ENCODE measurements at places on chromosomes 3 and 15.

DNA sequence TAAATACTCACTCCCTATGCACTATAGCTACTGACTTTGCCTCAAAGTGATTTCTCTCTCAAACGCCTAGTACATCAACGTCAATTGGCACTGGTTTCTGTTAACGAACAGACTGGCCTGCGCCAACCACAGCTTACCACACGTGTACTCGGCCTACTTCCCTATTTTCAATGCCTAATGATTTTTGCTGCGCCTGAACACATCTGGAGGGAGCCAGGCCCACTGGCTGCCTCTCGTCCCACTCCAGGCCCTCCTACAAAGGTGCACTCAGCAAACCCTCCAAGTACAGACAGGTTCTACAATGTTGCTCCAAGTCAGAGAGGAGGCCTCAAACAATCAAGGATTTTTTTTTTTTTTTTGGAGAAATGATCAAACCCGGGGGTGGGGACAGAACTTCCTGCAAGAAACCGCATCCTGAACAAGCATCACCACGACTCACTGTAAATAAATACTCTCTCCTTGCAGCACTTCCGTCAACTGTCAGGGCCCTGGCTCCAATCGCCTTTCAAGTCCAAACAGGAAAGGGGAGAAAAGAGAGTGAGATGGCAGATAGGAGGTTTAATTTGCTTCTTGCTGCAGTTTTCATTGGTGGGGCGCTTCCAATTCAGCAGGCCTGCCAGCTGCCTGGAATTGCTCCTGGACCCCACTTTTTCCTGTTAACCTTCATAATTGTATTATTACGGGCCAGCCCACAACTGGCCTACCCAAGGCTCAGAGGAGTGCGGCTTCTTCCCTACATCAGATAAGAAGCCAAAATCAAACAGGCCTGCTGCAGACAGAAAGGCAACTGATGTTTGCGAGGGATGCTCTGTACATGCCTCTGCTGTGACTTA is 139.3 kb downstream of the FOXP1 start:
- no peak for DNase-seq

GRCh38 chr3:116199063-116199462 is 246.2 kb downstream of the LSAMP start:
- DNase-seq: no peak

GRCh38 chr15:83653639-83654378 is at the start of gene ADAMTSL3:
Gene ADAMTSL3, plus strand, starts transcription at chr15:83654123. Its CDS starts 1,639 bp downstream, at chr15:83655762.
- no peak for DNase-seq

DNA sequence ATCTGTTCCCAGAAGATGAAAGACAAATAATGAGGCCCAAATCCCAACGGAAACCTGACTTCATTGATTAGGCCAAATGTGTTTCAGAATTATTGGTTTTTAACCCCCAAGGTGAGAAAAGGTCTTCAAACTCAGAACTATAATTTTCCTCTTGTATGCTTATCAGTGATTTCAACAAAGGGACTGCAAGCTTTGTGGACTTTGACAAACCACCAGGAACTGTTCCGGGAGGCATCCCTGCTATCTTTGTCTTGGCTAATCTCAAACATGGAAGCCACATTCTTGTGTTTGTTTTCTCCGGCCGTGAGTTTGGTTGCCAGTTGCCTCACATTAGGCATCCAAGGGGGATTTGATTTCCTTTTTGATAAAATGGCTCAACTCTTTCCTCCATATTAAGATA is 19.5 kb downstream of the ARHGEF3 start:
- no peak for DNase-seq

GRCh38 chr3:172143739-172144497 is 104.5 kb downstream of the FNDC3B start:
- DNase-seq: no peak

GRCh38 chr3:141257961-141258360 is 26.3 kb downstream of the PXYLP1 start:
- DNase-seq: no peak

- DNase-seq: no peak
Observed at GRCh38 chr15:51751697-51752683, 593 bp downstream of the TMOD2 start.

DNA sequence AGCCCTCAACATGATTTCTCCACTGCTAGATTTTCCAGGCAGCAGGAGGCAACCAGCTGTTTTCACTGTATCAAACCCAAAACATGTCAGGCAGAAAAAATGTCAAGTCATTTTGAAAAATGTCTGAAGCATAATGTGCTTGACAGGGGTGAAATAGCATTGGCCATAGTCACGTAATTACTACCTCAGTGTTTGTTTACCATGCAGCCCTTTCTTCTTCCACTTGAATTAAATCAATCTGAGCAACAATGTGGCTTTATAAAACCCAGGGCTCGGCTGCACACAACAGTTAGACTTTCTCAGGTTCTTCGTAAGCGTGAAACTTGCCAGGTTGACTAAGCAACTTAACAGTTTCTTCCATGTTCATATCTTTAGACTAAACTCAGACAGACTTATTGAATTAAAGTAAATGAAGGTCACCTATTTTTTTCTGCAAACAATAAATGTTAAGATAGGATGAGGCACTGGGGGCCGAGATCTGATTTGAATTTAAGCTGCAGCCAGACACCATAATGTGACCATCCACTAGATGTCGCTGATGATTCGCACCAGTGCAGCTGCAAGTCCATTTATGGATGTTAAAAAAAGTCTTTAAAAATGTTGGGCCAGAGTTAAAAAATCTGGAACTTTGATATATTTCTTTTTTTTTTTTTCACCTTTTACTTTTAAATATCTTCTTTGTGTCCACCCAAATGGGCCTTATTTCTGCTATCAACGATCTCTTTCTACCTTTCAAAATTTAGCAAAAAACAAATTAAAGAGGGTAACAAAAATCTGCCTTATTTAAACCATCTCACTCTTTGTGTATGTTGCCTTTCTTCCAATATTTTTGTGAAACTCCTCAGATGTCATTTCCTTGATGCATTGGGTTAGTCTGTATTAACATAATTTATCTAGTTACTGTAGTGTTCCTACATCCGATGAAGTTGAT is 305.9 kb downstream of the CACNA2D3 start:
- DNase-seq: no peak

DNA sequence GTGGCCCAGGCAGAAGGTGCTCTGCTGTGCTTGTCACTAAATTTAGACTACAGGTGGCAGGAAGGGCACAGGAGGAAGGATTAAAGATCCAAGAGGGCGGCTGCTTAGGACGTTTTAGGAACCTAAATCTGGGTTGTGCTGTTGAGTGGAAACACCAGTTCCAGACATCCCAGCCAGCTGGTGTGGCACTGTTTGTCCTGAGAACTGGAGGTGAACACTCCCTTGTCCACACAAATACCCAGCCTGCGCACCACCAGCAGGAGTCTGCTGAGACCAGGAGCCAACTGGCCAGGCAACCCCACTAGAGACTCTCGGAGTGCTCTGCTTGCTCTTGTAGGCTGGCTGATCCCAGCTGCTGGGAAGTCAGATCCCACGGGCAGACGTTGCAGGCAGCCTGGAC is 30.3 kb upstream of the UACA start:
- DNase-seq: no peak

DNA sequence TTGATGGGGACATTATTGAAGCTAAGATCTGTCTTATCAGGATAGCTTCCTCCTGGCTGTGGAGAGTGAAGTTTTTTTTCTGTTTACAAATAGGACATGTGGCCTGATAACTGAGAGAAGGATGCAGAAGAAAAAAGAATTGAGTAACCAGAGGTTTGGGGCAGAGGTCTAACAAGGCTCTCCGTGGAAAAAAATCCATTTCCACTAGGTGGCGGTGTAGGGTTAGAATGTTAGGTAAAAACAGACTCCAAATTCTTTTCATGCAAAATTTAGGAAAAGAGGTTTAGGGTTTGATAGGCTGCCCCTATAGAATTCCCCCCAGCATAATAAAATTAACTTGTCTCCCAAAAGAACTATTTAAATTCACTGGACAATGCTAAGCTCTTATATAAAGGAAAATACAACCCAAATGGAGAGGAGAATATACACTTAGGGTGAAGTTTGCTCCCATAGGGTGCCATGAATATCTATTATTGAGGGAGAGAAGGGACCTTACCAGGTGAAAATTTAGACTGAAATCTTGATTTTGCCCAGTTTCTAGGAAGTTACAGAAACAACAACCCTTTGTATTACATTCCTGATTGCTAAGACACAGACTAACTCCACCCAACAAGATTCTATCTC is 1560.4 kb downstream of the OTOL1 start:
- DNase-seq: no peak

- DNase-seq: no peak
Observed at GRCh38 chr3:153233986-153234385, 72.0 kb downstream of the RAP2B start.

DNA sequence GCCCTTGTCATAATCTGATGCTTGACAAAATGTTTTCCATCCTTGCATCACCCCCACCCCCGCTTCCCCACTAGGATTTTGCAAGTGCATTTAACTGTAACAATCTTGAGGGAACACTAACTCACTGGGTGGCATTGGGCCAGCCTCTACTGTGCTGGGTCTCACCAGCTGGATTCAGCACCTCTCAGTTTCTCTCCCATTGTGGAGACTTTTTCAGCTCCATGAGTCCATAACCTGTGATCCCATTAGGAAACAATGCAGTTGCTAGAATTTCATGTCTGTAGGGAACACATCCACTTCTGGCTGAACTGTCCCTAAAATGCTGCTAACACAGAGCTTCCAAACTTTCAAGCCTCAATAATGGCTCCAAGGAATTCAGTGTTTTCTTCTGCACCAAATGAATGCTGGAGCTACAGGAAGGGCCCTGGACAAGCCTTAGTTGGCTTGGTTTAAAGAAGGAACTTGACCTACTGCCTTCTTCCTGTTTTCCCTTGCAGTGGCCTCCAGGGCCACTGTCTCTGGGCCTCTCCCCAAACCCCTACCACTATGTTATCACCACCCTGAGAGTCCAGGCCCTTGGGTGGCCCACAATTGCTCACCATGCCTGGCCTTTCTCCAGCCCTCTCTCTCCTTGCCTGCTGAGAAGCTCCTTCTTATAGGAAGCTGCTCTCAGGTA is 15.6 kb downstream of the CYP19A1 start:
- no peak for DNase-seq

DNA sequence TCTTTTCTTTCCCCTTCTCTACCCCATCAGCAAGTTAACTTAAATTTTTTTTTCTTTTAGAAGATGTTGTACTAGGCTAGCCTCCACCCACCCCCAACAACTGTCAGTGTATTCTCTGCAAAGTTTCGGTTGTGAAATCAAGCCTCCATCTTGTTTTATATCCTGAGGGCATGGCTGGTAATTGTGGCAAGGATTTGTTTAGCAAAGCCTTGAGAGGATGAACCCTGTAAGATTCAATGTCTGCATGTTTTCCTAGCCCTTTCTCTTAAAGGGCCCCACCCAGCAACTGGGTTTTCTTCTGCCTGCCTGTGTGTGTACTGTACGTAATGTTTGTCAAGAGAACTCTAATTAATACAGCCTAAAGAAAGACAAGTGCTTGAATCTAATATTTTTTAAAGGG is 475.3 kb downstream of the FHIT start:
- no peak for DNase-seq

GRCh38 chr15:53911431-53911830 is 66.8 kb upstream of the UNC13C start:
- DNase-seq: no peak

DNA sequence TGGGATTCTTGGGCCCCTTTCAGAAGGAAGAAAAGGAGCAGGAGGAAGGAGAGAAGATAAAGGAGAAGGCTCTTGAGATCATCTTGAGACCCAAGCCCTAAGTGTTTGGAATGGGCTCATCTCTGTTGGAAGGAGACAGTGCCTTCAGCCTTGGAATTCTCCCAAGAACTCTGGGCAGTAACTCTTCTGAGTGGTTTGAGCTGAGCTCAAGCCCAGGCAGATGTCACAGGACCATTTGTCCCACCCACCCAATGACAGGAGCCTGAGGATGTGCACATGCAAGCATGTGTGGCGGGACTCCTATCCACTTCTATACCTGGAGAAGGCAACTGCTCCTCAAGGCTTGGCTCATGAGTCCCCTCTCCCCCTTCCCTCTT is 14.6 kb upstream of the TMEM40 start:
- DNase-seq: no peak

GRCh38 chr3:193396451-193397244 is 18.1 kb upstream of the ATP13A5 start:
- DNase-seq: no peak

- DNase-seq: no peak
Observed at GRCh38 chr15:76345880-76346668, 9.5 kb downstream of the ISL2 start.

- DNase-seq: no peak
Observed at GRCh38 chr3:101853982-101854381, 4.7 kb downstream of the NFKBIZ start.

DNA sequence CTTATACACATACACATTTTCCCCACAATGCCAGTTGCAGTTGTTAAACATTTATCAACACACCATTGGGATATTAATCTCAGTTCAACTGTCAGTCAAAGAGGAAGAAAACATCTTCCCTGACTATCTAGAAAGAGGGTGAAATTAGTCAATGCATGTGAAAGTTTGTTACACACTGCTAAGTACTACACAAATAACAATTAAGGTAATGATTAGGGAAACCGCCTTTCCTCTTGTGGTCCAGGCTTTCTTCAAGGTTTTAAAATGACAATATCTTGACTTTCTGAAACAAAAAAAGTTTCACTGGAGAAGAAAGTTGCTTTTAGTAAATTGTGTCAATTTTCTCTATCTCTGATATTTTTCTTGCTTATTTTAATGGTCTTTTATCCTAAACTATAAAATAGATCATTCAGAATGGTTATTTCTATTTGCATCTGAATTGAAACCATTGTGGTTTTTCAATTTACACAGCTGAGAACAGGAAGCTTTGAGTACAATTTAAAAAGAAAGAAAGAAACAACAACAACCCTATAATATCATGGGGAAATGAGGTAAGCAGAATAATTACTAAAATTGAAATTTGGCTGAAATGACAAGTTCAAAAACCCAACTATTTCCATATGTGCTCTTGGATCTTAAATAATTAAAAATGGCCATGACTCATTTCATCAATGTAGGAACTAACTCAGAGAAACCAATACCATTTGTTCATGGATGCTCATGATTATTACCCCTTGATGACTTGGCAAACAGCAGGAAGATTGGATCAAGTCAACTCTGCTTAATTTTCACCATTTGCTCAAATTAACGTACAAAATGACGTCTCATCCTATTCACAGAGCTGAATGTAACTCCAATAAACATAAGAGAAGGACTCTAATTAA is 31.7 kb downstream of the GPR149 start:
- no peak for DNase-seq

DNA sequence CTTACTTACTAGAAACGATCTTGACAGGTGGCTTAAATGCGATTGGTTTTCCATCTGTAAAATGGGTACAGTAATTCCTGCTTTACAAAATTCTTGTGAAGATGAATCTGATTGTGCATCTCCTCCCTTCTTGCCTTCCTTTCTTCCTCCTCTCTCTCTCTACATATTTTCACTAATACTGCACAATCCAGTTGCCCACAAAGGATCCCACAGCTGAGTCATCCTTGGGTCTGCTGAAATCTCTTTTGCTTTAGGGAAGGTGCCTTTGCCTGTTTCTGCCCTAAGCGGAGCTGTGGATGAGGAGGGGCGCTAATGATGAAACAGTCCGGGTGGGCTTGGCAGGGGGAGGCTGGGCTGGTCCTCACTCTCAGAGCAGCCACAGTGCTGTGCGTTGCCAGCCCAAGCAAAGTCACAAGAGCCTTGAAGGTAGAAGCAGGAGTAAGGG is 46.1 kb downstream of the AMOTL2 start:
- DNase-seq: no peak

- no peak for DNase-seq
Observed at GRCh38 chr3:187210545-187211327, 13.4 kb downstream of the RTP1 start.

Data from activated naive CD8-positive, alpha-beta T cell treated with anti-CD3 and anti-CD28 coated beads, Interleukin-2, amount 50 U/mL, for 16 hours (primary cell).